ENCODE measurements at places on chromosomes 4 and X. TPM values are rescaled to one million over a fixed set of nuclear protein-coding genes. Genes with fewer than 3 reads are reported as not detected.

ANXA10 gene
- not detected for total RNA-seq

CLNK gene
- total RNA-seq = not detected

SSX3 gene
- total RNA-seq = not detected

ARMCX1 gene
- total RNA-seq = 31.6 TPM

GAGE12G gene
- not detected for total RNA-seq

CASP3 gene
- total RNA-seq = 33.9 TPM

NFKB1 gene
- 27.6 TPM for total RNA-seq

NDNF gene
- 0.67 TPM for total RNA-seq

KCND1 gene
- total RNA-seq = 8.2 TPM

GRCh38 chr4:76989391-76990061, 40.0 kb downstream of the SEPTIN11 start:
- no peak for DNase-seq

- DNase-seq = no peak
Observed at GRCh38 chr4:139749835-139750498, 84.3 kb downstream of the MGST2 start.

GRCh38 chrX:69387567-69388487, 116.3 kb upstream of the NALF2 start:
- DNase-seq = peak; percentile 58

DNA sequence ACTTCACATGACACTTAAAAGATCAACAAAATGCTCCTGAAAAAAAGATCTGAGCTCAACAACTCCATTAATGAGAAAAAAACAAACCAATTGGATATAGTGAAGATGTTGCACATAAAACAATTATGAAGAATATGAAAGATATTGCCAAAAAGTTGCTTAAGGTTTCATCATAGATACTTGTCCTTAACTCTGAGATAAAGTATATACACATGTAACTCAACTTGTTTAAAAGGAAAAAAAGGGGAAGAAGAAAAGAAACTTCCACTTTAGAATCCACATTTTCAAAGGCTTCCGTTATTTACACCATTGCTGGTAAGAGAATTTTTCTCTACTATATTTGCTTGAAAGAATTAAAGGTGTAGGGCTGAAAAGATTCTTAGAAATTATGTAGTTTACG, 2.7 kb downstream of the AFAP1 start:
- no peak for DNase-seq

- DNase-seq = no peak
Observed at GRCh38 chr4:139153411-139154133, 23.4 kb downstream of the ELF2 start.

DNA sequence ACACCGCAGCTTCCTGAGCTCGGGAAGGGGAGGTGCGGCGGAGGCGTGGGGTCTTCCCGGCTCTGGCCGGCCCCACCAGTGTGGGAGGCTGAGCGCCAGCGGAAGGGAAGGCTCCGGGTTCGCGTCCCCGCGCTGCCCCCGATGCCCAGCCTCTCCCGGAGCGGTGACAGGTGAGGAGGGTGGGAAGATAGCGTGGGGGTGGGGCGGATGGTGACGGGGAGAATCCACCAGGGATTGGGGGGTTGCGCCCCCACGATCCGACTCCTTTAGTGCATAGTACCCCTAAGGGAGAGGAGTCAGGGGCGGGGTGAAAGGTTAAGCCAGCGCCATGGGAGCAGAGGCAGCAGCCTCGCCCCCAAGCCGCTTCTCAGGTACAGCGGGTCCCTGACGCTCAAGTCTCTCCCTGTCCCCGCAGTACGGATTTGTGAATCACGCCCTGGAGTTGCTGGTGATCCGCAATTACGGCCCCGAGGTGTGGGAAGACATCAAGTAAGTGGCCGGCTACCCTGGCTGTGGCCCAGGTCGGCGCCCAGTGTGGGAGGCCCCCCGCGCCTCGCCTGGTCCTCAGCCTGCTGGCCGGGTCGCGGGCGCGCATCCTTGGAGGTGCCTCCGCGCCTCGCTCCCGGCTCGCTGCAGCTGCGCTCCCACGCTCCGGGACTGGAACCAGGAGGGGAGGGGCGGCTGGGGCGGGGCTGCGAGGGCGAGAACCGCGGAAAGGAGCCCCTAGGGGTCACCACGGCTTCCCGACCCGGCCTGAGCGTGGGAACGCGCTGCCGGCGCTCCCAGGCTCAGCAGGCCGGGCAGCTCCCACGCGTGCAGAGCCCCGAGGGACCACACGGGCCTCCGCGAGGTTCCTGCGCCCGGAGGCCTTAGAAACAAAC, 791 bp downstream of the GUCY1B1 start:
- peak; percentile 44 for DNase-seq

GRCh38 chr4:174396599-174397110, 112.9 kb downstream of the CEP44 start:
- no peak for DNase-seq

DNA sequence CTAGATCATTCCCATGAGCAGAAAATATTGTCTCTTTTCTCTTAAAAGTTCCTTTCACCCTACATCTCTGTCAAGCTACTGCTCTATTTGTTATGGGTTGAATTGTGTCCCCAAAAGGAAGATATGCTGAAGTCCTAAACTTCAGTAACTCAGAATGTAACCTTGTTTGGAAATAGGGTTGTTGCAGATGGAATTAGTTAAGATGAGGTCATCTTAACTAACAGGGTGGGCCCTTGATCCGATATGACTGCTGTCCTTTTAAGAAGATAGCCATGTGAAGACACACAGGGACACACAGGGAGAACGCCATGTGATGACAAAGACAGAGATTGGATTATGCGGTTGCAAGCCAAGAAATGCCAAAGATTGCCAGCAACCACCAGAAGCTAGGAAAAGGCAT, 12.8 kb upstream of the SLC39A8 start:
- no peak for DNase-seq

- no peak for DNase-seq
Observed at GRCh38 chrX:135591871-135592270, 71.4 kb downstream of the INTS6L start.

- no peak for DNase-seq
Observed at GRCh38 chr4:83866834-83867621, 331.1 kb downstream of the GPAT3 start.

DNA sequence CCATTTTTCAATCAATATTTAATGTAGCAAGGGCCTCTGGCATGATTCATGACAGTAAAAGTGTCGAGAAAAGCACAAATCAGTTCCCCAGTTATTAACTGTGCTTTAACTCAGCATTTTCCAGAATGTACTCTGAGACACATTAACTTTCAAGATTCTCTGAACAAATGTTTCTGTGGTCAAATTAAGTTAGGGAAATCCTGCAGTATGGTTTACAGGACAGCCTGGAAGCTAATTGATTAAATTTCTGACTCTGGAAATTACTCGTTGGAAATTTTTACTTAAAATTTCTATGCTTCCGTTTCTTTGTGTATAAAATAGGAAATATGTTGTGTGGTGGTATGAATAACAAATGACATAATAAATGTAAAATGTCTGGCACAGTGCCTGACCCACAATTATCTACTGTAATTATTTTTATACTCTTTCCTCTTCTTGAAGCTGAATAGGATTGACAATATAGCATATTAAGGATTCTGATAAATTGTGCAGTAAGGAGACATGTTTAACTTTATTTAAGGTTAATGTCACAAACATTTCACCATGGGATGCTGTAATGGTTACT, 33.7 kb downstream of the STK32B start:
- DNase-seq = no peak

- DNase-seq = no peak
Observed at GRCh38 chr4:115323106-115323707, 209.8 kb upstream of the NDST4 start.

GRCh38 chr4:1611501-1611870, 72.6 kb downstream of the FAM53A start:
- no peak for DNase-seq

DNA sequence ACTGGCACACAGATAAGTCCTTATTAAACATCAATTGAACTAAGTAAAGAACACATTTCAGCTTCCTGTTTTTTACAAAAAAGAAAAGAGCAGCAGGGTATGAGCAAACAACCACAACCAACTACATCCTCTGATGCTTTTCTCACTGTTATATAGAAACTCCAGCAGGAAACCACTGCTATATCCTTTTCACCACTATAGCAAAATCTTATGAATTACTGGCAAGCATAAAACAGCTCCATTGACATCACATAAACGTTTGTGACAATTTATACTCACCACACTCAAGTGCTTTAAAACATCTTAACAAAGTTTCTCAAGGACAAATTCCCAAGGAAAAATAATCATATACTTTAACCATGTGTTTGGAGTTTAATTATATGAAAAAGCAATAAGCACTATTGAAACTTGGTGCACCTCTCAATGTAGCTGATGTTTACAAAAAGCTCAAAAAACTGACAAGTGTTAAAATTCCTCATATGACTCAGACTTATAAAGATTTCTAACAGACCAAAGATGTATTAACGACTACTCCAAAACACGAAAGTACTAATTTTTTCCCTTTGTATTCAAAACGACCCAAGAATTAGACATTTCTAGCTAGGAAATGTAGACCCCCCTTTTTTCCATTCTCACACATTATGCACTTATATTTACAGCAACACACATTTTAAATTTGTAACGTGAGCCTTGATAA, 12.9 kb downstream of the GPRIN3 start:
- no peak for DNase-seq

DNA sequence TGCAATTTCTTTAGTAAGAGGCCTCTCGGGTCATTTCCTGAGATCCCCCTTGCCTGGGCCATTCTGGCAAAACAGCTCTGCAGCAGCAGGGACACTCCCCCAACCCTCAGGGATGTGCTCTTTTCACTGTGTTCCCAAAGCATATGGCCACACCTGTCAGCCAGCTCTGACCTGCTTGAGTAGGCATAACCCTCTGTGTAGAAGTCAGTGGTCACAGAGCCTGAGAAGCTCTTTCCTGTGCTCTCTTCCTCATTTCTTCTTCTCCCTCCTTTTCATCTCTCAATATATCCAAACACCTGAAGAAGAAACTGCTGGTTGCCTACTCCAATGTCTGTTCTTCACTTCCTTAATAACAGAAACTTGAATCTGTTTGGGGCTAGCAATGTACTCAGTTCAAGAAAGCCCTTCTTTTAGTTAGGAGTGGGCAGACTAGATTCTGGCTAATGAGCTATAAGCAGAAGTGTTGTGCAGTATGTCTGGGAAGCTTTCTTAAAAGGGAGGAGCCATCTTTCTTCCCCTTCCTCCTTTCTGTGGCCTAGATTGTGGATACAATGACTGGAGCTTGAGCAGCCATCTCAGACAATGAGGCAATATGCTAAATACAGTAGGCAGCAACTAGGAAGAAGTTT, 73.3 kb downstream of the PRPS1 start:
- no peak for DNase-seq

DNA sequence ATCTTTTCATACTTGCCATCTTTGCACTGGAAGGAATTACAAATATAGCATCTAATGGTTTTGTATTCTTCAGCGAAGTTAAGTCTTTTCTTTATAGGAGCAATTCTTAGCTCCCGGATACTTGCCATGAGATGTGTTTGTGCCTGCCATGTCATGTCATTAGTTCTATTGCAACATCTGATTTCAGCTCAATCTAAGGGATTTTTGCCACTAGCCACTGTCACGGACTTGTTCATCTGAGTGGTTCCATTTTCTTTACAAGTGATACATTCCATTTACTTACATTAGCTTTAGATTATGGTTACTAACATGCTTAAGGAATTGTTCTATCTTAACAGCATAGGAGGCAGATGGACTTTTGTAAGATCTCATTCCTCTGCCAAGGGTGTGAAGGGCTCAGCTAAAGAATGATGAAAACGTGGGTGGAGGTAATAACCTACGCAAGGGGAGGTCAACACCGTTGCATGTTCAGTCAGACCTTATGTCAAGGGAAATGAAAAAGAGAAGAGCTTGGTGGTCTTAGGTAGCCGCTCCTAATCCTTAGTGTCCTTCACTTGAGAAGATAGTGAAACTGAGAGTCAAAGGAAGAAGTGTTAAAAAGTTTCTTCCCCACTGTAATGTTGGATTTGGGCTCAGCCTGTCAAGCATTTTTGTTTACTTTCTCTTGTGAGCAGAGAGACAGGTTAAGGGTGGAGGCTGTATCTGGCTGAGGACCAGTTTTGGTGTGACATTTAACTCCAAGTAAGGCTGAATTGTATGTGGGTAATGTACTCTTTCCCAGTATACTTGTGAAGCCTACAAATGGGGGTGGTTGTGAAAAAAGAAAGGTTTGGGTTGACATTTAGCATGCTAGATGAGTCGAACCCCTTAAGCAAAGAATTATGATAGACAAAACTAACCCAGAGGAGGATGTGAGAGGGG, 3.6 kb upstream of the KLHL2 start:
- no peak for DNase-seq

DNA sequence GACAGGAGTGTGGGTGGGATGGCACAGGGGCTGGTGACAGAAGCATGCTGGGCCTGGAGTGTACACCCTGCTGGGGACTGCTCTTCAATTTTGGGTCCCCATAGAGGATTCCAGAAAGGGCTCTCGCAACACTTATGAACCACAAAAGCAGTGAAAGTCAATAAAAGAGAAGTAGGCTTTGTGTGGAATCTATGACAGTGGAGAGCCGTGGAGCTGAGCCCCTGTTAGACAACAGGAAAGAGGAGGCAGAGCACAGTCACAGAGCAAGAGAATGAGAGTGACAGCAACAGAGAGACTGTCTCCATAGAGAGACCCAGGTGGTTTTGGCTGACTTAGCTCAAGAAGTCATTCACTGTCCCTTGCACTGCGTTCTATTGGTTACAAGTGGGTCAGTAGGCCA, 135.1 kb upstream of the ATP6AP2 start:
- DNase-seq = no peak

DNA sequence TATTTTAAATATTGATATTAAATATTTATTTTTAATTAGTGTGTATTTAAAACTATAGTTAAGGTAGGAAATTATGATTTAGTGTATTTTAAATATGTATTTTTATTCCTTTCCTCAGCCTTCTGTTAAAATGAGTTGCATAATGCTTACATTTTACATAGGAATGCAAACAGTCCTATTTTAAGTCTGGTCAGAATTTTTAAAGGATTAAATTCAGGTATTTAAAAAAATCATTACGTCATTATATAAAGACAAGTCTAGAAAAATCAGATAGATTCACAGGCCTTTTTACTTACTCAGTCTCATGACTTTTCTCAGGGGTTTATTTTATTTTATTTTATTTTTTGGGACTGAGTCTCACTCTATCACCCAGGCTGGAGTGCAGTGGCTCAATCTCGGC, 50.4 kb upstream of the RPA4 start:
- DNase-seq = no peak

DNA sequence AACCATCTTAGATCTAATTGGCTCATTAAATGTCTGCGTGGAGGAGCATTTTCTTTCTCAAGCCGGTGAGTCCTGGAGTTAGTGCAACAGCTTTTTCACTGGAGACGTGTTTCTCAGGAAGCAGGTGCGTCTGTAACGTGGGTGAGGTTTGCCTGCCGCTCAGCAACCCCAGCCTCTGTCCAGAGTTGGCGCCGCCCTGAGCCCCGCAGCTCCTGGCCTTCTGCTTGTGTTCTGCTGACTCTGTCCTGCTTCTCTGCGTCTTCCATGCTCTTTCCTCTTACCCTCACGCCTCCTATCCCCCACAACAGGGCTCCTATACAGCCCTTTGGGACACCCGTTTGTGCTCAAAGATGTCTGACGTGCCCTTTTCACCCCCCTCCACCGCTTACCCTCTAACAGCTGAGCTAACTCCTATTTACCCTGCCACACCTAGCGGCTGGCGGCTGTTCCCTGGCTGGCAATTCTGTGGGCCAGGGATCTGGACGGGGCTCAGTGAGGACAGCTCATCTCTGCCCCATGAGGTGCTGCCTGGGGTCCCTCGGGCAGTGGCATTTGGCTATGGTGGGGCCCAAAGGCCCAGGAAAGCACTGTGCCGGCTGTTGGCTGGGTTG, 18.8 kb downstream of the DOK7 start:
- DNase-seq = no peak

- no peak for DNase-seq
Observed at GRCh38 chrX:144219035-144219434, 335.2 kb downstream of the UBE2NL start.

GRCh38 chrX:114272096-114272686, 311.7 kb upstream of the HTR2C start:
- DNase-seq = no peak
